HFF-Myc (cell line): ENCODE measurements at places on chromosomes 11 and 22.

GRCh38 chr11:126318574-126319373 is 14.9 kb downstream of the DCPS start:
- peak; percentile 93 for DNase-seq

GRCh38 chr22:37229012-37229804 is 14.9 kb downstream of the RAC2 start:
- DNase-seq: peak; percentile 60

DNA sequence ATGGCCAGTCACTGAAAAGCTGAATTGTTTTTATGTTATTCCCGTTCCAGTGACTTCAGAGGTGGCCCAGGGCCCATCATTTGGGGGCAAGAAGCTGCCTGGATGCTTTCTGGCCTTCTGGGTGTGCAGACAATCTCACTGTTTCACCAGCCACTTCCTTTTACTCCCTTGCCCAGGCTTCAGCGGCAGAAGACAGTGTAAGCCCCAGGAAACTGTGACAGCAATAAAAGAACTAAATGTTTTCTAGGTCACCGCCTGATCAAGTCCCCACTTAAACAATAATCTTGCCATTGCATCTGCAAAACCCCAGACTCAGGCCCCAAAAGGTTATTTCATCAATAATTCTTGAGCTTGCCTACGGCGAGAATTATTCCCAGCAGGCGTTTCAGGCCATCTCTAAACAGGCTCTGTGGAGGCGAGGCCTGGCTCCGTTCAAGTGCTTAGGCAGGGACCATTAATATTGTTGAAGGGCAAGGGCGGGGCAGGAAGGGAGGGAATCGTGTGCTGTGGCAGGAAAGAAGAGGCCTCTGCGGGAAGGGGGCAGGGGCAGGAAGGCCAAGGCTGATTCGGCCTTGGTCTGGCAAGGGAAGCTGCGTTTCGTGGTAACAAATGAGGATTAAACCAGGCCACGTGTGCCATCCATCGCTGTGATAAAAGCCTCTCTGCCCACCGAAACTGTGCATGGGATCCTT is 252.3 kb downstream of the KIRREL3 start:
- DNase-seq: no peak

DNA sequence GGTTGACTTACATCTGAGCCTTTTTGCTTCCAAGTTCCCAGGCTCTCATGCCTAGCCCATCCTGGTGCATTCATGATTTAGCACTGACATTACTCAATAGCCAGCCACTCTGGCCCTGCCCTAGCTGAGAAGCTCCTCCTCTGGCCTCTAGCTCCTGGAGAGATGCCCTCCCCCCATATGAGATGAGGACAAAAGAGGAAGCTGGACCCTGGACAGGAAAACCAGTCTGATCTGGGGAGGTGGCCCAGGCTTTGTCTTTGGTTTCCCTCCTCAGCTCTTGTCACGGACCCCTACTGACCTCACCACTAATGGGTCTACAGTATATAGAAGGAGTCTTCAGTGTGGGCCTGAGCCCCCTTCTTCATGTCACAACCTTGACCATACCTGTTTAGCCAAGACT is 3.0 kb downstream of the RHOG start:
- DNase-seq: no peak

DNA sequence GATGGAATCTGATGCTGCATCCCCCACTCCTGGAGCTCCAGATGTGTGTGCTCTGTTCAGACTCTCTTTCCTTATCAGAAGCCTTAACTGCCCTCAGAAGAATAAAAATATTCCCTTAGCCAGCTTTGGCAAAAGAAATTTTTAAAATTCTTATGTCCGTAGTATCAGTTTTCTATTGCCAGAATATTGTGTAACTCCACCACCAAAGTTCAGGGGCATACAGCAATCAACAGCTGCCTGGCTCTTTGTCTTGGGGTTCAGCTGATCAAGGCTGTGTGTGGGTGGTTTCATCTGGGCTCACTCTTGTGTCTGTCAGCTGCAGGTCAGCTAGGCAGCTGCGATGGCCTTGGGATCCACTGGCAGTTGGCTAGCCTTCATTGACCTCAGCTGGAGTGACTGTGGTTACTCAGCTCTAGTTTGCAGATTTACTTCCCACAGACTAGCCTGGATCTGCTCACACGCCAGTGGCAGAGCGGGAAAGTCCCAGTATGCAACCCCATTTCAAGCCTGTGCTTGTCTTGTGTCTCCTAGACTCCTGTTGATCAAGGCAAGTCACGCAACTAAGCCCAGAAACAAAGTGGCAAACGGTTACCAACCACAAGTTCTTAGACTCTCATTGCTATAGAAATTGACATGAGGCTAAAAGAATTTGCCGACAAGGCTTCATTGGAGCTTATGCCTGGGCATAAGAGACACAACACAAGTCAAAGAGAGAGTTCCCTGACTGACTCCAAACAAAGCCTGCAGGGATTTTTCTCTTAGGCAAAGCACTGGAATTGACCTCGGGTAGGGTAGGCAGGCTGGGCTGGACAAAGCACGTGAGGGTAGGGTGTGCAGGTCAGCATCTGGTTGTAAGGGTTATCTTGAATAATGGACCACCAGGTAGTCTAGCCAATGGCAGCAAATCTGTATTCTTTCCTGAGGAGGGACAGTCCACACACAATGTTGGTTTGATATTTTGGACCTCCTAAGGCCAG is 7.5 kb downstream of the TMEM138 start:
- no peak for DNase-seq

GRCh38 chr11:118605116-118605867 is 2.1 kb upstream of the PHLDB1 start:
- peak; percentile 90 for DNase-seq

- DNase-seq: no peak
These were observed 1717.1 kb upstream of the RAG2 start for GRCh38 chr11:38315151-38315550.

GRCh38 chr11:9726321-9727022 is 62.6 kb downstream of the SWAP70 start:
- no peak for DNase-seq

DNA sequence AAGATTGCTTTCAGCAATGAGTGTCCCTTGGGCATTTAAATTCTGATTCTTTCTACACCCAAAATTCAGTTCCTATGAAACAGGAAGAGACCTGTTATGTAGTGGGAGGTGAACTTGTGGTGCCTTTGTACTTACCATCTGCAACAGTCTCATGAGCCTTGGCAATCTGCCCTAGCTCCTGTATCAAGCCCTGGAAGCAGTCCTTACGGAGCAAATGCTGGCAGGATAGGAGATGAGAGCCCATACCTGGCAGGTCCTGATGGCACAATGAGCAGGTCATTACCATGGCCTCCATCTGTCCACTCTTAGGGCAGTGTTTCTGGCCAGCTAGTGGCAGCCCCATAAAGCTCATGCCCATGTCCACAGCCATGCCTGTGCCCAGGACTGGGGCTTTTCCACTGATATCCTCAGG is 10.8 kb downstream of the TRIM66 start:
- peak; percentile 81 for DNase-seq

GRCh38 chr22:36395915-36396314 is 8.1 kb upstream of the MYH9 start:
- no peak for DNase-seq

- no peak for DNase-seq
These were observed 1.2 kb downstream of the TOB2 start for GRCh38 chr22:41445129-41446056.

DNA sequence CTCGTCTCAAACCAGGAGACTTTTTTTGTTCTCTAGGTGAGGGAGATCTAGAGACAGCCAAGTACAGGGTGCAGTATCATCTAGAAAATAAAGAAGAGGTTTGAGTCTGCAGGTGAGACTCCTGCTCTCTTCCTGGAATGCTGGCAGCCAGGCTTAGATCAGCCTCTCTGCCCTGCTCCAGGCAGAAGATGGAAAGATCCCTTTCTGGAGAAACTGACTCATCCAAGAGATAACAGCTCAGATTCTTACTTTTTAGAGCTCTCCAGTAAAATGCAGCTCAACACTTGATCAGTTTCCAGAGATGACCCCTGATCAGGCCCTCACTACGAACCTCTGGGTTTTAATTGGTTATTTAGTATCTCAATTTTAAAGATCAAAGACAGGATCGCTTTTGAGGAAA is 44.6 kb upstream of the EHF start:
- DNase-seq: no peak

DNA sequence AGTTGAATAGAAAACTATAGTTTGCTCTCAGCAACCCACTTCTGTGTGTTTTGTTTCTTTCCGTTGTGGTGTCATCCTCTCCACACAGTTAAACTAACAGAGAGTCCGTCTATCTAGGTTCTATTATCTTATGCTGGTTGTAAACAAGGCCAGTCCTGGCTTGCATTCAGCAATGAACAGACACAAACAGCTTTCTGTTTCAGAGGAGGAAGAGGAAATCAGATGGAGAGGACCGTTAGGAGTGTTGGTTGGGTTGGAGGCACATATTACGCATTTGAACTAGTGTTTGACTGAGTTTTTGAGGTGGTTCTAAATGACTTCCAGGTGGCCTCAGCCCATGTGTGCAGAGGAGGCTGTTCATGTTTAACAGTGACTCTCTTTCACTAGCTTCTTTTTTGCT is 129.5 kb upstream of the SORL1-AS1 start:
- DNase-seq: no peak

- DNase-seq: no peak
These were observed 6.7 kb upstream of the SEPTIN5 start for GRCh38 chr22:19707347-19708290.

DNA sequence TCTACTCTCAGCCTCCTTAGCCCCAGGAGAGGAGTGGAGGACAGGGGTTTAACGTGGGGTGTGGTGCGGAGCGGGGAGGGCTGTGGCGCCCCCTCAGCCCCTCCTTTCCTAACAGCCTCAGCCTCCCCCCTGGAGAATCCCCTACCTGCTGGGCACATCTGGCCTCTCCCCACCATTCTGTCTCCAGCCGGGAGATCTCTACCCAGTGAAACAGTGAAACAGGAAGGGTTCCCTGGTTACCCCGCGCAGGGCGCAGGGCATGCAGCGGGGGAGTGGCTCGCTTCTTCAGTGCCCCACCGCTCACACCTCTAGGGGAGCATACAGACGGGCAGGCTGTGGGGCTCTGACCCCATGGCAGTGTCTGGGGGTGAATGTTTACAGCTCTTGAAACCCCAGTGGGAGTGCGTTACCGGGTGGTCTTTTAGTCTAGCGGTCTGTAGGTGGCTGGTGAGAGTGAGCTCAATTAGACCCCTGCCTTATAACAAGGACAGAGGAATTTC is 54.7 kb upstream of the CCDC188 start:
- DNase-seq: no peak

DNA sequence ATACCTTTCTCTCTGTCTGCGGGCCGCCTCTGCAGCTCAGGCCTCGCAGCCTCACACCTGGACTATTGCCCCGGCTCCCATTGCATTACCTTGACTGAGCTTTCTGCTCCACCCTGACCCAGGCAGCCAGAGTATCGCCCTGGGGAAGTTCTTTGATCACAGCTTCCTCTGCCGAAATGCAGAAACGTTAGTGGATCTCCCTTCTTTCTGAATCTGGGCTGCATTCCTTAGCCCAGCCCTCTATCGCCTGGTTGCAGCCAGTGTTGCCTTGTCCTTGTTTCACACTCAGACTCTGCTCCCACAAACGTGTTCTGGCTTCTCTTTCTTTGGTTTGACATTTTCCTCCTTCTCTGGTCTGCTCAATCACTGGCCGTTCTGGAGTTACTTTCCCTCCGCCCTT is 195.7 kb downstream of the ADAMTS15 start:
- DNase-seq: no peak

GRCh38 chr11:71447791-71448256 is 369 bp downstream of the DHCR7 start:
- no peak for DNase-seq

GRCh38 chr22:24144778-24145085 is 36.6 kb upstream of the SUSD2 start:
- no peak for DNase-seq
